ENCODE measurements at places on chromosomes 12 and 14.

GRCh38 chr14:70350078-70350477 is 9.4 kb downstream of the COX16 start:
- no peak for DNase-seq

GRCh38 chr14:73741386-73741875 is 27.2 kb upstream of the PNMA1 start:
- peak; percentile 75 for DNase-seq

GRCh38 chr12:65308006-65308405 is 29.5 kb downstream of the MSRB3 start:
- no peak for DNase-seq

DNA sequence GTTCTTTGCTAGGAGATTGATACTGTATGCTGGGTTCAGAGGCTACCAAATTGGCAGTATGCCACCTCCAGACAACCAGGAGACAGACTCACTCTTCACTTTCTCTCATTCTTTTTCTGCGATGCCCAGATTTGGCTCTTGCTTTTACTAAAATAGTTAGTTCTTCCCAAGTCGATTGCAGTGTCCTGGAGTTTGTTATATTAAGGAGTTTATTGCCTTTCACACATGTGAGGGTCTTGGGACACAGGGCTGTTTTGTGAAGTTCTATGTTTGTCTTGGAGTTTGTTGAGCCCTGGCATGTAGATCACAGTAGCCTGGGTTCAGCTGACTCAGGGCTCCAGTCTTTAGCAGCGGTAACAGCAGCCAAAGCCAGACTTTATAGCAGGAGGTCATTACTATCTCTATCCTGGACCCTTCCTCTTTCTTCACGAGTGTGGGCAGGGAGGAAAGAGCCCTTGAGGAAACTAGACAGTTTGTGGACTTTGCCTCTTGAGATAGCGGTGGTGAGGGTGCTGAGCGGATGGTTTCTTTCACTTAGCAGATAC is 1.6 kb downstream of the MLEC start:
- no peak for DNase-seq

- DNase-seq, result no peak
Observed at GRCh38 chr14:88030892-88031291, 26.0 kb downstream of the GPR65 start.
